Motor neuron (in vitro differentiated cells): ENCODE measurements at places on chromosomes 11 and 22. TPM values are rescaled to one million over a fixed set of nuclear protein-coding genes. Genes with fewer than 3 reads are reported as not detected.

SYNGR1 gene
- total RNA-seq, result 18.0 and 19.1 TPM in 2 replicates

CHRM4 gene
- total RNA-seq, result 3.0 and 3.8 TPM in 2 replicates

IFITM2 gene
- total RNA-seq, result 7.5 and 7.8 TPM in 2 replicates

PKDREJ gene
- 0.32 and 0.33 TPM in 2 replicates for total RNA-seq

VSIG10L2 gene
- not detected in 2 replicates for total RNA-seq

LINC01488 gene
- total RNA-seq, result 0.26 and 0.42 TPM in 2 replicates

PPP2R5B gene
- 20.6 and 24.3 TPM in 2 replicates for total RNA-seq

DNA sequence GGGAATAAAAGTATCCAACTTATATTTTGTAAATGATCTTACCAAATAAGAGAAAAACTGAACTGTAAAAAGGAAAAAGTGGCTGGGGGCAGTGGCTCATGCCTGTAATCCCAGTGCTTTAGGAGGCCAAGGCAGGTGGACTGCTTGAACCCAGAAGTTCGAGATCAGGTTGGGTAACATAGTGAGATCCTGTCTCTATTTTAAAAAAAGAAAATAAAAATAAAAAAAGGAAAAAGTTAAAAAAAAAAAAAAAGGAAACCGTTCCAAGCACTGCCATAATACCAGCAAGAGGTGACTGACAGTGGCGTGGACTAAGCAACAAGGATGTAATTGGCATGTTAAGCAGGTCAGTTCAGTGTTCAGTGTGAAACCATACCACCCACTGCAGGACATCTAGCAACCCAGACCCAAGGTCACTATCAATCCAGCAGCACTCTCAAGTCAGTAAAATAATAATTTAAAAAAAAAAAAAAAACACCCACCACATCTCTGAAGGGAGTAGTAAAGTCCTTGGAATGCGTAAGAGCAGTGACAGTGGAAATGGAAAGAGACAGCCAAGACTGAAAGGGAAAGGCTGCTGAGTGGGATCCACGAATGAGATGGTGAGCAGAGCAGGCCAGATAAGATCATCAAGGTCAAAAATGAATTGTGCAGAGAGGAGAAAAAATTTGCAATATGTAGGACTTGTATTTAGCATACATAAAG is 43.6 kb downstream of the MAPK1 start:
- no peak for ATAC-seq

- ATAC-seq, result no peak
Observed at GRCh38 chr22:39738746-39739145, 154.8 kb downstream of the ENTHD1 start.

DNA sequence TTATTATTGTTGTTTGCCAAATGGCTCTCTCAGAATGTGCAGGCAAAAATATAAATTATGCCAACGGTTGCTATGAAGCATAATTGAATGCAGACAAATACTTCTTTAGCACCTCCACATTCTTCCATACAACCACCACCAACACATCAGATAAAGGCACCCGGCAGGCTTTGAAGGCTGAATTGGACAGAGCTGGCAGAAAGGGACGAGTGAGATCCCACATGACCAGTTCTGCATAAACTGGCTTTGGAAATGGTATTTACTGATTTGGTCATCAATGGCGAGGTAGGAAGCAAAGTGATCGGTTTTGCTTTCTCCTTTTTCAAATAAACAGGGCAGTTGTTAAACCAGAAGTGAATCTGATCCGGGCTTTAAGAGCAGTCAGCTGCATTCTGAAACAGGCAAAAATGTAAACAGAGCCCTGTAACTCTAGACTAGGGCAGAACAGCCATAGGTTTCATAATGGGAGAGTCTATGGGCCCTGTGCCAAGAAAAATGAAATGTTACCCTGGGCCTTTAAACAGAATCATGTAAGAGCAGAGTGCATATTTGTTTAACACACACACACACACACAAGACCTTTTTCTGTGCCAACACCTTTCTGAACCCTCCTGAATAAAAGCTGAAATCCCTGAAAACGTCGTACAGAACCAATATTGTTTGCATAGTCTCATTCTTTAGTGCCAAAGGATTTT is 97.7 kb downstream of the MPPED2 start:
- no peak for ATAC-seq

DNA sequence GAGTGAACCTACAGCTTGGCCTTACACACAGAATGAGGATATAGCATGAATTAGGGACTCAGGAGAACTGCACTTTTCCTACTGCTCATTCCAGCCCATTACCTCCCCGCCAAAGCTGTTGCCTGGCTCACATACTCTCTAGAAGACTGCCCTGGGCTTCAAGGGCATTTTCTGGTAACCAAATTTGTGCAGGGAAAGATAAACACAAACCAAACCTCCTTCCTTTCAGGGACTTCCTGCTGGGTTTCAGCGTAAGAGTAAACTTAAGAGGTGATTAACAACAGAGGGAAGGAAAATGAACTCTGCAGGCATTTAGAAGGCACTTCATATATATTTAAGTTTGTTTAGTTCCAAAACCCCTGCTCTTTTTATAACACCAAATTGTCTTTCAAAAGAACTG is 194.9 kb downstream of the SWAP70 start:
- no peak for ATAC-seq

GRCh38 chr11:59716051-59716450 is 2.4 kb upstream of the OR10V1 start:
- no peak for ATAC-seq

DNA sequence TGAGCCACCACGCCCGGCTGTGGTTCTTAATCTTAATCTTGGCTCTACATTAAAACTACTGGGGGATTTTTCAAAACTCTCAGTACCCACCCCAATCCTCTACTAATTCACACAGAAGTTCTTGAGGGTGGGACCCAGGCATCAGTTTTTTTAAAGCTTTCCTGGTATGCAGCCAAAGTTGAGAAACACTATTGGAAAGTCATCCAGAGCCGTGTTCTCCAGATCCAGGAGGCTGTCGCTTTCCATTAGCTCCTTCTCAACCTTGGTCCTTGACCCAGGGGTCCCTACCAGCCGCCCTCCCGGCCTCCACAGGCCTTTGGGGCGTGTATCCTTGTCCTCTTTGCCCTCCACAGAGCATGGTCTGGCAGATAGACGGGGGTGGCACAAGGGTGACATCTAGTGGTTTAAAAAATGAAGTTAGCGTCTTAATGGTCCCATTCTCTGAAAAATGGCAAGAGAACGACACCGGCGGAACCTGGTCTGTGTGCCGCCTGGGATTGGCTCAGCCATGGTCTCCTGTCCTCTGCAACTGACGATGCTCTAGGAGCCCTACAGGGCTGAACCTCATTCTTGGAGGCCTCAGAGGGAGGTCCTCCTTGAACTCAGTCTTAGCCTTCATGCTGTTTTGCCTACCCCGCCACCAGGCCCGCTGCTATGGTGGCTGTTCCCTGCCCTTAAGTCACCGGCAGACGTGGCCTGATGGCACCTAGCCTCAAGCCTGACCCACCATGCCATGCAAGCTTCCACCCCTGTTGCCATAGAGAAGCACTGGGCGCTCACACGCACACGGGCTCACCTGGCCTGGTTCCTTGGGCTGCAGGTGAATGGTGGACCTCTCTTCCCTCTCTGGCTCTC is 152.0 kb upstream of the SYN3 start:
- peak; percentile 86 for ATAC-seq

DNA sequence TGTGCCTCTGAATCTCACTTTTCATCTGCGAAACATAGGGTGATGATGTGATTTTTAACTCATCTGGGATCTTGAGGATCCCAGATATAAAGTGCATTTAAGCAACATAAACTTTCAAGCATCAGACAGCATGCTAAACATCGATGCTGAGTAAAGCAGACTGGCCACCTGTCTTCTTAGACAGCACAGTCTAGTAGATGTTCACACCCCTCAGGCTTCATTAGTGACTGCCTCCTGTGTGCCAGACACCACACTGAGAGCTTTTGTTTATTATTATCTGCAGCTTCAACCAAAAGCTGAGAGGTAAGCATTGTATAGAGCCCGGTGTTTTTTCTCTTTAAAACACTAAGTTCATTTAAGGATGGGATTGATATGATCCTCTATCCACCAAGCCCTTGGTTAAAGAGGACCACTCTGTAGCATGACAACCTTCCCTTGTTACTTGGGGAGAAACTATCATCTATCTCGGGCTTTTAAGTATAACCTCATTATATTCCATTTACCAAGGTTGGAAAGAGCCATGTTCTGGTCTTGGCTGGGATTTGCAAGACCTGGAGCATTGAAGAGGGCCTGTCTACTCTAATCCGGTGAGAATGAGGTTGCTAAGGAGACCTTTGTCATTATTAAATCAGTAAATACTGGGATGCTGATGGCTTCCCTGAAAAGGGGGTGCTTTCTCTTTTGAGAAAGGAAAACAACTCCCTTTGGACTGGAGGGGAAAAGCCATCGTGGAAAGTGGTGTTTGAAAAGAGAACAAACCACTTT is 114.2 kb upstream of the SEZ6L start:
- no peak for ATAC-seq

GRCh38 chr11:129699711-129700304 is 115.8 kb upstream of the TMEM45B start:
- ATAC-seq, result no peak

DNA sequence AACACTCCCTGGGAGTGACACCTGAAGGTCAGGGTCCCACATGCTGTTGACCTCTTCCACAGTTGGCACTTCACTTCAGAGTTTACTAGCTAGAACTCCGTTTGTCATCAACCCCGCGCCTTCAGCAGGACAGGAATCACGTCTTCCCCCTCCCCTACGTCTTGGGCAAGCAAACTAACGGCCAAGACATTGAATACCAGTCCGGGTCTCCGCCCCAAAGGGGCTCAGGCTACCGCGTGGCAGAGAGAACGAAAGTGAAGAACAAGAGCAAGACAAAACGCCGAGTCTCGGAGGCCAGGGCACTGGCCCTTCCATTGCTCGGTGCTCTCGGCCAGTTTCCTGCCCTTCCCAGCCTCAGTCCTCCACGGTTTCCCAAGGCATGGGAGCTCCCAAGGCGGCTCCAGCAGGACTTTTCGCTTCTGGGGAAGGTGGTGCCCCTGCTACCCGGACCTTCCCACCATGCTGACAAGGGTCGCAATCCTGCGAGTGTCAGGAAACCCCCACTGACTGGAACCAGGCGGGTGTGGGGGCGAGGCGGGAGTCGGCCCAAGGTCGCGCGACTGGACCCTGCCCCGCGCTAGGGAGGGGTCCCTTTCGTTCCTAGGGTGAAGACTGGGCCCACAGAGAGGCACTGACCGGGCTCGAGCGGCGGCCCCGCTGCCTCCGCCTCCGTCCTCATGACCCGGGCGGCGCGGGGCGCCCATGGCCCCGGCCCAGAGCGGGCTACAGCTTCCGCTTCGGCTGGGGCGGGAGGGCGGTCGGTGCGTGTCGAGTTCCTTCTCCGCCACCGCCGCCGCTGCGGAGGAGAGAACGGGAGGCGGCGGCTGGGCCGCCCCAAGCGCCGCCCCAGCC is at the start of gene GUCD1:
TSS of gene GUCD1 (minus strand) at position 826 of the 852 bp plus-strand sequence. CDS start at position 679, 147 bp downstream.
- no peak for ATAC-seq

DNA sequence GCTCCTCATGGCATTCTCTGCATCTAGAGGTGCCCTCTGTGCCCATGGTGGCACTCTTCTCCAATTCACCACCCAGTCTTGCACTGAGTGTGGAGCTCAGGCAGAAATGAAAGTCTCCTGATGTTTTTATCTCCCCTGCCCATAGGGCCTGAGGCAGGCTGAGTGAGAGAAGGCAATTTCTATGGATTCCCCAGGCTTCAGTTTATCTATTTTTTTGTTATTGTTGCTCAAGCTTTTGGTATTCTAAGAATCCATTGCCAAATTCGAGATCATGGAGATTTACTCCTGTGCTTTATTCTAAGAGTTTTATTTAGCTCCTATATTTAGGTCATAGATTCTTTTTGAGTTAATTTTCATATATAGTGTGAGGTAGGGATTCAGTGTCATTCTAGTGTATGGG is 40.7 kb downstream of the TSPAN18 start:
- ATAC-seq, result peak; percentile 13

GRCh38 chr11:33696411-33696810 is 4.2 kb downstream of the C11orf91 start:
- no peak for ATAC-seq

GRCh38 chr11:67307545-67308001 is 4.2 kb downstream of the SSH3 start:
- no peak for ATAC-seq

DNA sequence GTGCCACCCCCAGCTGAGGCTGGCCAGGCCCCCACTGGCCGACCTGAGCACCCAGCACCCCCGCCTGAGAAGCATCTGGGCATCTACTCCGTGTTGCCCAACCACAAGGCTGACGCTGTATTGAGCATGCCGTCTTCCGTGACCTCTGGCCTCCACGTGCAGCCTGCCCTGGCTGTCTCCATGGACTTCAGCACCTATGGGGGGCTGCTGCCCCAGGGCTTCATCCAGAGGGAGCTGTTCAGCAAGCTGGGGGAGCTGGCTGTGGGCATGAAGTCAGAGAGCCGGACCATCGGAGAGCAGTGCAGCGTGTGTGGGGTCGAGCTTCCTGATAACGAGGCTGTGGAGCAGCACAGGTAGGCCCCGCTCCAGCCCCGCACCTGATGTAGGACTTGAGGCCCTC is 4.7 kb downstream of the ZBTB16 start:
- no peak for ATAC-seq

- no peak for ATAC-seq
Observed at GRCh38 chr11:15851051-15851498, 505.3 kb downstream of the SOX6 start.

DNA sequence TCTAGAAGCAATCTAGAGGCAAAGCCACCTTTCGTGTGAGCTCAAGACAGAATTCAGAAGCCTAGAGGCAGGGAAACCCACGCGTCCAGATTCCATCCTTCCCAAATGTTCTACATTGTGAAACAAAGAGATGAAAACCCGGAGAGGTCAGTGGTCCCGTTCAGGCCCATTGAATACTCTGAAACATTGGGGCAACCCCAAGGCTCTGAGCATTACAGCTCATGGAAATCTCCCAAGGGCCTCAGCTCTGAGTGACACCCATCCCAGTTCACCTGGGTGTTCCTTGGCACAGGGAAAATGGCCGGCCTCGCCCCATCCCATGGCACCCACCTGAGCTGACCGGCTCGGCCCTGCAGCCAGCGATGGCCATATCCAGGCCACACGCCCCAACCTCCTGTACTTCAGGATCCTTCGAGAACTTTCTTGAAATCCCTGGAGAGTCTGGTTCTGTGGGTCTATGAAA is 128.6 kb upstream of the FGF3 start:
- peak; percentile 14 for ATAC-seq

GRCh38 chr11:132671851-132672370 is 860.4 kb downstream of the OPCML start:
- peak; percentile 39 for ATAC-seq
